ENCODE measurements at places on chromosomes 12 and 14.

GRCh38 chr12:115870510-115870909 is 407.0 kb downstream of the MED13L start:
- DNase-seq, result no peak

DNA sequence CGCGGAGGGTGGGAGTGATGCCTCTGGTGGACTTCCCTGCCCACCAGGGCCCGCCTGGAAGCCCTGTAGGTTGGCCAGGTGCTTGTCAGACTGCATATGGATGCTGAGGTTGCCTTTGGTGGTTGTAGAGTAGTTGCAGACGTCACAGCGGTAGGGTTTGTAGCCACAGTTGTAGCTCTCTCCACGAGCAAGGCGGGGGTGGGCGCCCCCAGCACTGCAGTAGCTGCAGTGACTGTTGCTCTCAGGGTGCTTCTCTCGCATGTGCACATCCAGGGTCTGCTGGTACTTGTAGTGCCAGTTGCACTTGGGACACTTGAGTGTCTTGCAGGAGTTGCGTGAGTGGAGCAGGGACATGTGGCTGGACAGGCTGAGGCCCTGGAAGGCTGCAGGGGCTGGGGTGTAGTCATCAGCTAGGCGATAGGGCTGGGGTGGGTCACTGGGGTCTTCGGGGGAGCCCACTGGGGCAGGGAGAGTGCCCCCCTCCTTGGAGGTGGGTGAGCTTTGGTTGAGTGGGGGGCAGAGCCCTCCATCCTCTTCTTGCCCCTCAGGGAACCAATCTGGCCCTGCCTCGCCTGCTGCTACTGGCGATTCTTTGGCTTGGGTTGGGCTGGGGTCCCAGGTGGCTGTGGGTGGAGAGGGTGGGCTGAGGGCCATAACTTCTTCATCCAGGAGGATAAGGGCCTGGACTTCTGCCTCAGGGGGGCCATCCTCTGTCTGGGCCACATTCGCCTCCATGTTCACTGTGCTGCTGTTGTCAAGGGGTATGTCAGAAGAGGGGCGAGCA is 17.7 kb downstream of the ZFHX2 start:
- no peak for DNase-seq

DNA sequence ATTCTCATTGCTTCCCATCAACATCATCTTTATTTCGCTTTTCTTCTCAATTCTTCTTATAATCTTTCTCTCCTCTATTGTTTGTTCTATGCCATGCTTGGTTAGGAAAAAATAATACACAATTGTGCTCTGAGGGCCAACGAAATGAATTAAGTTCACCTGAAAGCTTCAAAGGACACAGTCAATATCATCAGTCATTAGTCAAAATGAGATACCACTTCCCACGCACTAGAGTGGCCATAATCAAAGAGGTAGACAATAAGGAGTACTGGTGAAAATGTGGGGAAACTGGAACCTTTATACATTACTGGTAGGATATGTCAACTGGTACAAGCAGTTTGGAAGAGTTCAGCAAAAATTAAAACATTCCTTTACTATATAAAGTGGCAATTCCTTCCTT is 91.5 kb downstream of the TMTC1 start:
- no peak for DNase-seq

DNA sequence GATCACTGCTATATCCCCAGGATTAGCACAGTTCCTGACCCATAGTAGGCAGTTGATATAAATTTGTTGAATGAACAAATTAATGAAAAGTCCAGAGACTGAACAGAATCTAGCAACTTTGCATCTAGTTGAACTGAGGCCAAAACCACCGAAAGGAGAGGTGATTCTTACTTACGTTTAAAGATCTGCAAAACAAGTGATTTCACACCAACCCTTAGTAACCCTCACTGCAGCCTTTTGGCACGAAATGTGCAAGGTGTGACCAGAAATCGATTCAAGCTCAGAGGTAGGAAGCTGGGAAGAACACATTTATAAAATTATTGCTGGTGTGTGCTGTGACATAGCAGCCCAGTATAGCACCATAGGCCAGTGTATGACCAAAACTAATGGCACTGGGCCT is 70.8 kb downstream of the SUDS3 start:
- no peak for DNase-seq

DNA sequence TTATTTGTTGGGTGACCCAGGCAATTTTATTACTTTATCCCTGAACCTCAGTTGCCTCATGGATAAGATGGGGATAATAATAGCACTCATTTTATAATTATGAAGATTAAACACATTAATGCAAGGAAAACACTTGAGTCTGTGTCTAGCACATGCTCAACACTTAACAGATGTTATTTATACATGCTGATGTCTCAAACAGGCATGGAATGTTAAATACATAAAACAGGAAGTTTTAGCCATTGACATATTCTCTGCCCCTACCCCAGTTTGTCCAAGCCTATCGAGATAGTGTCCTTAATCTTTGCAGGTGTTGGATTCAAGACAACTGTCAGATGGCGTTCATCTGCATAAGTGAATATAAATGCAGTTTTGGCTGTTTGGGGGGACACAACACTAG is 109.8 kb downstream of the SCAF11 start:
- no peak for DNase-seq

- no peak for DNase-seq
These were observed 121.5 kb downstream of the RBM19 start for GRCh38 chr12:113844495-113845210.

DNA sequence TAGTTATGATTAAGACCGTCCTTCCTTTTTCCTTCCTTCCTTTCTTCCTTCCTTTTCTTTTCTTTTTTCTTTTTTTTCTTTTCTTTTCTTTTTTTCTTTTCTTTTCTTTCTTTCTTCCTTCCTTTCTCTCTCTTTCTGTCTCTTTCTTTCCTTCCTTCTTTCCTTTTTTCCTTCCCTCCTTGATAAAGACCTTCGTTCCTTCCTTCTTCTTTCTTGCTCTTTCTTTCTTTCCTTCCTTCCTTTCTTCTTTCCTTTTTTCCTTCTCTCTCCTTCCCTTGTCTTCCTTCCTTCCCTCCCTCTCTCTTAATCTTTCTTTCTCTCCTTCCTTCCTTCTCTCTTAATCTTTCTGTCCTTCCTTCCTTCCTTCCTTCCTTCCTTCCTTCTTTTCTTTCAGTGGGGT is 130.9 kb downstream of the PAPOLA start:
- DNase-seq, result no peak

GRCh38 chr14:33848706-33849454 is 102.0 kb downstream of the EGLN3 start:
- DNase-seq, result peak; percentile 74

DNA sequence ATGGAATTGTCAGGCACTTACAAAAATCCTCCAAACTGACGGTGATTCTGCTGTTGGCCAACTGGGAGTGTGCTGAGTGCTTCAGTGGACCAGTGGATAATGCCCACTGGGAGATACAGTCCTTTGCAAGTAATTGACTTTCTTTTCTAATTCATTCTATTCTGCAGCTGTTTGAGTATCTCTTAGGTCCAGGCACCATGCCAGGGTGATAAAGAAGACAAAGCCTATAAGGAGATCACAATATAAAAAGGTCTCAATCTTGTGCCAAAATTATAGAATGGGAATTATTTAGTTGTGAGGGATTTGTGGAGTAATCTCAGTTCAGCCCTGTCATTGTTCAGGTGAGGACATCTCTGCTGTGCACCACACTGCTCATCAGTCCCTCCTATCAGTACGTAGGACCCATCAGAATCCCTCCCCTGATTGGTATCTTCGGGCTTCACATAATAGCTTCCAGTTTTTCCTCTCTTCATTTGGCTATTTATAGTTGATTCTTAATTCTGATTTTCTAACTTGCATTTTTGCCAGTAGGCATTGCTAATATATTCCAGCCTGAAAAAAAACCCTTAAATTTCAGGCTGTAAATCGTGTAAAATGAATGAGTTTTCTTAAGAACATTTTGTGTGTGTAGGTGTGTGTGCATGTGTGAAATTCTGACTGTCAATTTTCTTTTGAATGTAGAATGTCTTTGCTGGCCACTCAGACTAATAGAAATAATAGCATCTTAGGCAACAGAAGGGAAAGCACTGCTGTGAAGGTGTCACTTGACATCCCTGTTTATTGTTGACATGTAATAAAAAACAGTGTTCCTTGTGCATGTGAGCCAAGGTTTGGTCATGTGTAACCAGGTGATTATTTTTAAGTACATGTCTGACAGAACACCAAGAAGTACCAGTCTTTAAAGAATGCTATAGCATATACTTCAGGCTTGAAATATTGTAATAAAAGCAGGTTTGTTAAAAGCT is 457.6 kb upstream of the RGS6 start:
- DNase-seq, result no peak

DNA sequence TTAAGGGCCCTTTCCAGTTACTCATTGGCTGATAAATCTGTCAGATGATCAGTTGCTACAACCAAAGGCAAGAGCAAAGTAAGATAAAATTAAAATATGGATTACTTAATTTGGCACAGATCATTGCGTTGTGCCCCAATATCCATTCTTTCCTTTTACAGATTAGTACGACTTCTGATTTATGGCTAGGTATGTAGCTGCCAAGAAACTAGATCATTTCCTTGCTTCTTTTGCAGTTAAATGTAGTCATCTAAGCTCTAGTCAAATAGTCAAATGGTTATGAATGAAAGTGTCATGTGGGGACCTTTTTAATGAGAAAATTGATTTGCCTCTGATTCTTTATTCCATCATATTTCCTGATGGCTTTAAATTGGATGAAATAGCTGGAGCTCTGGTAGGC is 1039.9 kb upstream of the FLRT2 start:
- no peak for DNase-seq

DNA sequence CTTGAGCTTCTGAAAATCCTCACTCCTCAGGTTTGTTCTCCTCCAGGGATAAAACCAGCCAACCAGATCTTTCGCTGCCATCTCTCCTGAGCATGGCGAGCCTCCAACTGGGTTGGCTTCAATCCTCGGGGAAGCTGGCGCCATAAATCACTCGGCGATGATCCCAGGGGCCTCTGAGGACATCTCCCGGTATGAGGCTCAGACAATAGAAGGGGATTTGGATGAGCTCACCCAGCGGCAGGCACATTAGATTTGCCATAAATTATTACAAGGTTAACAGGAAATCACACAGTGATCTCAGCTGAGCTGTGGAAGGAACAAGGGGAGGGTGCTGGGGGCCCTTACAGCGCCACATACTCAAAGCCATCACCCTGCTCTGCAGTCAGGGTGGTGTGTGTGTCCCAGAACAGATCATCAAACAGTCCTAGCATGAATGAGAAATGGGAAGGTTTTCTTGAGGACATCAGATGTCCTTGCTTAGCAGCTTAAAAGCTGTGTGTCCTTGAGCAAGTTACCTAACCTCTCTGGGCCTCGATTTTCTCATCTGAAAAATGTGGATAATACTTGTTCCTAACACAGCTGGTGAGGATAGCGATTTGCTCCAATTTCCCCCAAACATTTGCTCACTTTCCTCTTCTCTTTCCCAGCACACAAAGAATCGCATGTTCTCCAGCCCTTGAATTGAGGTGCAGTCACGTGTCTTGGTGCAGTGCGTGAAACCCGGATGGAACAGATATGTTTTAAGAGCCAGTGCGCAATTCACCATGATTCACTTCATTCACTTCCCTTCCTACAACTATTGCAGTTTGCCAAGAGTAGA is 142.8 kb downstream of the SCARB1 start:
- DNase-seq, result no peak

GRCh38 chr12:4421590-4422031 is 24.0 kb downstream of the FGF6 start:
- no peak for DNase-seq

- DNase-seq, result no peak
These were observed 174.4 kb downstream of the PRKCH start for GRCh38 chr14:61495809-61496208.

- DNase-seq, result no peak
These were observed 335.7 kb downstream of the BMP4 start for GRCh38 chr14:53620890-53621289.

GRCh38 chr14:26097852-26098251 is 500.0 kb downstream of the NOVA1 start:
- DNase-seq, result no peak

GRCh38 chr14:89137526-89138163 is 279.4 kb downstream of the FOXN3 start:
- DNase-seq, result no peak

GRCh38 chr12:2231011-2231595 is 178.3 kb downstream of the CACNA1C start:
- DNase-seq, result no peak

- no peak for DNase-seq
These were observed 86.4 kb upstream of the GPR68 start for GRCh38 chr14:91330856-91331255.

- no peak for DNase-seq
These were observed 5.6 kb downstream of the RDH11 start for GRCh38 chr14:67690011-67690410.

GRCh38 chr14:49497725-49498348 is 88.3 kb downstream of the RPS29 start:
- DNase-seq, result no peak

GRCh38 chr12:84986586-84986985 is 49.5 kb downstream of the TSPAN19 start:
- no peak for DNase-seq

- DNase-seq, result peak; percentile 1
These were observed 290.9 kb downstream of the PPFIA2 start for GRCh38 chr12:81468206-81468605.

GRCh38 chr12:100187068-100187467 is 13.5 kb upstream of the ACTR6 start:
- DNase-seq, result no peak

DNA sequence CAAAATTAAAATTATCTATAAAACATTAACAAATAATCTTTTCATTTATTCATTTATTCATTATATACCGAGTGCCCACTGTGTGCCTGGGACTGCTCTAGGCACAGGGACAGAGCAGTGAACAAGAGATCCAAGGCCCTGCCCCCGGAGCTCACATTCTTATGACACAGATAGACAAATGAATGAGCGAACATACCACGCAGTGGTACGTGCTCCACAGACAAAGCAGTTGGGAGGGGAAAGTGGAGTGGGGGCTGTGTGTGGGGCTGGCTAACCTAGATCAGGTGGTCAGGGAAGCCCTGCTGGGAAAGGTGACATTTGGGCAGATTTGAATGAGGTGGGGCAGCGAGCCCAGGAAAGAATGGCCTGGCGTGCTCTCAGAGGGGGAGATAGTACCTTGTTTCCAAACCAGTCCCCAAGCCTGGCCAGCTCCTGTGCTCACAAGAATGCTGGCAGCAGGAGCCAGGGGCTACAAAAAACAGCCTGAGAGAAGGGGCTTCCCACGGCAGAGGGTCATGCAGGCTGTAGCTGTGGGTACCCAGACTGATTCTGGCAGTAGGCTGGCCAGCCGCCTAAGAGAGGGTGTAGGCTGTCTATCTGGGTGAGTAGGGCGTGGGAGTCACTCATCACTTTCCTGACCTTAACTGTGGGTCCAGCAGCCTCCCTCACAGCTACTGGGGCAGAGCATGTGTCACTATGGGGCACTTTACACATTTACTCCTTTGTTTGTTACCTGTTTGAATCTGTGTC is 57.8 kb upstream of the ACTN1 start:
- DNase-seq, result no peak

GRCh38 chr12:11832093-11832492 is 182.6 kb downstream of the ETV6 start:
- no peak for DNase-seq

All from amygdala (tissue), 56 donors.